ENCODE measurements at places on chromosomes 2 and 18.

- no peak for DNase-seq
Observed at GRCh38 chr18:44632469-44633145, 48.1 kb upstream of the SETBP1 start.

DNA sequence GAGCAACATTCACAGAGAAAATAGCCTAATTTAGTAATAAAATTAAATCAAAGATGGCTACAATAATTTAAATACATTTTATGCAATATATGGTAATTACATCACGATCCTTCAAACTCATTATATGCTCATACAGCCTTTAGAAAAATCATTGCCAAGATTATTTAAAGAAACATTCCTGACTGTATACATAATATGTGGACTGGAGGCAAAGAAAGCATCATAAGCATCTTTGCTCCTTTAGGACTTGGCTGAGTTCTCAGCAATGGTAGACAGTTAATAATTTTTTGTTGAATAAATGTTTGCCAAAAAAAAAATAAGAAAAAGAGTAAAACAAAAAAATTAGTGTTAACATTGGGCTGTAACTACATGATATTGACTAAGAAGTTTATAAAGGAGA, 26.9 kb downstream of the NCKAP5 start:
- no peak for DNase-seq

DNA sequence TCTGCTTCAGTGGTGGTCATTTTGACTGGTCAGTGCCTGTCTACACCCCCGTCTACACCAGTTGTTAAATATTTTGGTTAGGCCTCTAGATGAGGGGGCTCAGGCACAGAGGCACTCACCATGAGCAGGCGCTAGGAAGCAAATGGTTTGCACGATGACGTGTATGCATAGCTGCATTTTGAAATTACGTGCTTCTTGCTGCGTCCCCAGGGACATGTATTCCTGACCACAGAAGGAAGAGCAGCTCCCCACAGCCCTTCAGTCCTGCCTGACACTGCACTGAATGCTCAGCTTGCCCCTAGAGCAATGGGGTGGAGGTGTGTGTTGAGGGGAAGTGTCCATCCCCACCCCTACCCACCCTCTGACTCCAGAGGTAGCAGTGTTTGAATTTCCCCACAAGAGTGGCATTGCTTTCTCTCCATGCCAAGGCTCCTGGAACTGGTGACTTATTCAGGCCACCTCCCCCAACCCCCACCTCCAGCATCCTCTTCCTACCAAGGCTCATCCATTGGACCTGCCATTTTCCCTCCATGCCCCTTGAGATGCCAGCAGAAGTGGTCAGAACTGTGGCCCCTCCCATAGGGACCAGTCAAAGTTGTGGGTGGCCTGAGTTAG, 11.4 kb upstream of the ZAP70 start:
- no peak for DNase-seq

- DNase-seq, result no peak
Observed at GRCh38 chr2:240628507-240628807, 3.2 kb downstream of the GPR35 start.

GRCh38 chr2:220991972-220992371, 580.1 kb downstream of the EPHA4 start:
- no peak for DNase-seq

GRCh38 chr18:12606592-12607315, 51.2 kb downstream of the SPIRE1 start:
- DNase-seq, result no peak

DNA sequence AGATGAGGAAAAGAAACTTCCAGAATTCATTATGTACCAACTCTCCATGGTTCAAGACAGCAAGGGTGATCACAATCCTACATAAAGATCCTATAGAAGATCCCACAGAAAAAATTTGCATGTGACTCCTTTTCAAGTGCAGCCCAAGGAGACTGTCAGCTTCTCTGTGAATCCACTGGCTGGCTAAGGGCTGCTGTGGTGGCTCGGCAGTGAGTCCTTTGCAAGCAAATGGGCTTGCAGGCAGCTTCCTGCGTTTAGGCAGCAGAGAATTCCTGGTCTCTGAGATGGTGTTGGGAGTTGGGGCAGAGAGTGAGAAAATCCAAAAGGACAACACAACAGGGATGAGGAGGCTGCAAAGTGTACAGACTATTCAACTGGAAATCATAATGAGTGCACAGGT, 43.4 kb downstream of the NABP1 start:
- no peak for DNase-seq

- DNase-seq, result no peak
Observed at GRCh38 chr2:25920786-25921415, 42.6 kb upstream of the ASXL2 start.

- DNase-seq, result no peak
Observed at GRCh38 chr2:183035954-183036669, 2.1 kb downstream of the NCKAP1 start.

DNA sequence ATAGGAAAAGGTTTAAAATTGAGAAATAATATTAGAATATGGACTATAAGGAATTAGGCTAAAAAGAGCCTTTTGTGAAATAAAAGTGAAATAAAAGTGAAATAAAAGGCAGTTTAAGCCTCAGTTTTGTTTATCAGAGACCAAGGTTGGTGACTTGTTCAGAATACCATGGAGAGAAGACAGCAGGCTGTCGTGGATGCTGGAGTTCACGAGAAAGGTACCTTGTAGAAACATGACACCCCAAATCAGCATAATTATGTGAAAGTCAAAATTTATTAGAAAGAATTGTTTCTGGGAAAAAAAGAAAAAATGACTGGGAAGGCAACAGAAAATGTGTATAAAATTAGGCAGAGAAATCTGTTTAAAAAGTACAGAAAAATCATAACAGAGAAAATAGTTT, 46.5 kb upstream of the SPAG16 start:
- no peak for DNase-seq

GRCh38 chr2:9212010-9212635, 5.5 kb downstream of the ASAP2 start:
- DNase-seq, result no peak

DNA sequence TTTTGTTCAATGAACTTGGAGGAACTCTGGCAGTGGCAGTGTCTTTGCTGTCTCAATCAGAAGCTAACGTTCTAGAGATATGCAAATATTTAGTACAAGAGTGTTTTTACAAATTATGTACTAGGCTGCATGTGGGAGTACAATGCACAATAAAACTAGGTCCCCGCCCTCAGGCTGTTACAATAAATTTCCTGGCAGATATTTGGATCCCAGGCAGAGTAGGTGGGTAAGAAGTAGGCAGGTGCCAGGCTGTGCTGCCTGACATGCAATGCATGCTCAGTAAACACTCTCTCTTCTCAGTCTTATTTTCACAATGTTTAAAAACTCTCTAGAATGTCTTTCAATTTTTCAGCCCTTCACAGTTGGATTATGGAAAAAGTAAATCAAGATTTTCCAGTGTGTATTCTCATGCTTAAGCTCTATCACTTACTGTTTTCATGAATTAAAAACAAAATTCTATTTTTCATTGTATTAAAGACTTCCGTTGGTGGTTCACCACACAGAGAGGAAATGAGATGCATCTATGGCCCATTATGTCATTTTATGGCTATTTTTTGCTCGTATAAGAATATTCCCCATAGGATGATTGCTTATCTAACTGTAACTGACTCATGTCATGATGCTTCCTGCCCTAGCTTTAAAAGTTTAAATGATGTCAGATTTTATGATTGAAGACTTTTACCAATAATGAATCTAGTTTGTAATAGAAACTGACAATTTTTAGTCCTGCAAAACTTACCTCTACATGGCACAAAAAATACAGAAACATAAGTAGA, 346.1 kb downstream of the RND3 start:
- no peak for DNase-seq

DNA sequence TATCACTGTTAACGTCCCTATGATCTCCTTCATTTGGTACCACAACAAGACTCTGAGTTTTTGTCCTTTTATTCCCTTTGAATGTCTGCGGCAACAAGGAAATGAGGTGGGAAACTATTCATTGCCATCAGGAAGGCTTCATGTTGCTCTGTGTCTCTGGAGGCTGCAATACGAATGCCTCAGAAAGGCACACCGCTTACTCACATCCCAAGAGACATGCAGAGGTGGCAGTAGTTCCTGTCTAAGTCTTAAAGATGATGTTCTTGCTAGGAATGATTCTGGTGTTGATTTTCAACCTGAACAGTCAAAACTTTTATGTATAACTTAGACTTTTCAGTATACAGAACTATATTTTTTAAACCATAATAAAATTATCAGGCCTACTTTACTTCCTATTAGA, 24.0 kb downstream of the CNTNAP5 start:
- no peak for DNase-seq

- no peak for DNase-seq
Observed at GRCh38 chr18:34873986-34874580, 164.0 kb downstream of the DTNA start.

DNA sequence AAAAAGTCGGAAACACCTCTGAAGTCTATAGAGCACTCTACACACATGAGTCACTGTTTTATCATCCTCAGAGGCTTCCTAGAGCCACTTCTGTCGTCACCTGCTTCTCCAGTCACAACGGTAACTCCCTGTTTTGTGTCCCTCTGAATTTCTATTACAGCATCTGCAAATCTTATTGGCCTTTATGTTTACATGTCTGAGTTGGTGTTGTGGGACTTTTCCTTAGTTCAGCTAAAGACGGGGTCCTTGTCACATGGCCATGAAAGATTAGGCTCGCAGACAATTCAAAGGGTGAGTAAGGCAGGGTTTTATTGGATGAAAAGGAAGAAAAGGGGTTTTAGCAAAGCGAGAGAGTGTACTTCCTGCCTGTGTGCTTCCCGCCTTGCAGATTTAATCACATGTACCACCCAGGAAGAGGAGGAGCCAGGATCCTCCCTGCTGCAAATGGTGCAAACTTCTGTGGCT, 185.6 kb downstream of the LPIN1 start:
- no peak for DNase-seq

GRCh38 chr2:59233920-59234319, 992.8 kb upstream of the FANCL start:
- DNase-seq, result peak; percentile 46

DNA sequence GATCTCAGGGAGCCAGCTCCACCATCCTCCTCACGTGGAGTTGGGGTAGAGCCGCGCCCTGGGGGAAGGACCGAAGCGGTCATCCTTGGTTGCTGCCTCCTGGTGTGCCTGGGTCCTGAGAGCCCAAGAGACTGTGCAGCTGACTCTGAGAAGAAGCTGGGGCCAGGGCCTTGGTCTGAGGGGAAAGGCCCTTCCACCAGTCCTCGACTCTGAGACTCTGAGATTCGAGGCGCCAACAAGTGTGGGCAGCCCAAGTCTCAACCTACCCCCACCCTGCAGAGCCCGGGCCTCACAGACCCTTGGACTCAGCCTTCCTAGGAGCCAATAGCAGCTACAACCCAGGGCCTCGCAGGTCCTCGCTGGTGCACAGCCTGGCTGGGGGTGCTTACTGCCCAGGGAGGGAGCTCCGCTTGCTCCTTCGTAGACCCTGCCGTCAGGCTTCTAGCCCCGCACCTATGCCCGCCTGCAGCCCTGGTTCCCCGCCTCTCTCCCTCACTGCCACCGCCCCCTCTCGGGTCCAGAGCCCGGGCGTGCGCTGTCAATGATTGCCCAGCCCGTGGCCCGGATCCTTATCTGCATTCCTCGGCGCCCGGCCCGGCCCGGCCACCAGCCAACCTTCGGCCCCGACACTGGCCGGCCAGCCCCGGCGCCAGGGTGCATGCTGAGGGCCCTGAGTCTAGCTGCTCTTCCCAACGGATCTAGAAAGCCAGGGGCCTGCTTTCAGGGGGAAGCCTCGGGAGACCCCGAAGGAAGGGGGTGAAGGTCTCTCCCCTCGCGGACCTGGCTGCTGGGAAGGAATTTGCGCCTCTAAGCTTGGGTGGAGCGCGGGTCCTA, 2.0 kb downstream of the IHH start:
- no peak for DNase-seq

DNA sequence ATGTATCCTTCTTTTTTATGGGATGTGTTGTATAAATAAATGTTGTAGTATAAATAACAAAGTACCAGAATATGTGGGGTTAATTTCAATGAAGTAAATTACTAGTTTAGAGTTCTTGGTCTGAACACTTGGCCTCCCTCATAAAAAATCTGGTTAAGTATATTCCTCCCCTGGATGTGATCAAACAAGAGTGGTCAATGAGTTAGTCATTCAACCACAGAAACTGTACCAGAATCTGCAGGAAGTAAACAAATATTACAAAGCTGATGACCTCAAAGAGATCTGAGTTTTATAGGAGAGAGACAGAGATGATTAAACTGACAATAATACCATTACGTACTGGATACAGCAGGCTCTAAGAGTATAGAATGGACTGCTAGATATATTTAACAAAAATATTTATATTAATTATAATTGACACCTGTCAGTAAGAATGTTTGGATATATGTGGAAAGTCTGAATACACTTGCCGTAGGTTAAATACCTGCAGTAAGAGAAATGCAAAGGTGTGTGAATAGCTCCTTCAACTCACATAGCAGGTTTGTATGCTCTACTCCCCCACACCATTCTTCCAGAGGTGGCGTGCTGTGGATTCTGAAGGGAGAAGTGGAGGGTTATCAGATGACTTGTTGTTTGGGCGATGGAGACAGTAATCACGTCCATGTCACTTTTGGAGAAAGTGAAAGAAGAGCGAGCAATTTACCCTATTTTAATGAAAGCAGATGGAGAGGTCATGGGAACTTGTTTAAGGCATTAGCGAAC, 108.3 kb upstream of the LRATD1 start:
- DNase-seq, result no peak

GRCh38 chr18:24878289-24878688, 417.9 kb downstream of the HRH4 start:
- DNase-seq, result no peak

DNA sequence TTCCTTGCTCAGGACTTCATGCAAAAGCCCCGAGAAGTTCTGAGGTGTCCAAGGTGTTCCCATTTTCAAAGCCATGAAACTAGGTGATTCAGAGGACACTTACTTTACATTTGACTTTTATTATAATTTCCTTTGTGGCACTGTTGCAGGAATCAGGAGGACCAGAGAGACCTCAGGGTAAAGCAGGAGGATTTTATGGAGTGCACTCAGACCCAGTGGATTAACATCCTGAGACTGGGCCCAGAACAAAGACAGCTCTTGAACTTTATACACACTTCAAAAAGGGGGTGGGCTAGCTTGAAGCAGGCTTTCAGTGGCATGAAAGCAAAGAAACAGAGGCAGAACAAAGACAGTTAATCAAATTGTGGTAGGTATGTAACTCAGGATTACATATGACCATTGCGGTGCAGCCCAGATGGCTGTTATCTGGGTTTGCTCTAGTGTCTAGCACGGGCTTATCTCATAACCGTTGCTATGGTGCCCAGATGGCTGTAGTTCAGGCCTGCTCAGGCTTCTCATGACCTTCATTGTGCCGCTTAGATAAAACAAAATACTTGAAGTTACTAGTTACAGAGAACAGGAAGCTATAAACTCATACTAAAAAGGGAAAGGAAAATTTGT, 39.4 kb downstream of the TMEM182 start:
- no peak for DNase-seq

GRCh38 chr2:98586551-98587140, 21.7 kb downstream of the COA5 start:
- no peak for DNase-seq

DNA sequence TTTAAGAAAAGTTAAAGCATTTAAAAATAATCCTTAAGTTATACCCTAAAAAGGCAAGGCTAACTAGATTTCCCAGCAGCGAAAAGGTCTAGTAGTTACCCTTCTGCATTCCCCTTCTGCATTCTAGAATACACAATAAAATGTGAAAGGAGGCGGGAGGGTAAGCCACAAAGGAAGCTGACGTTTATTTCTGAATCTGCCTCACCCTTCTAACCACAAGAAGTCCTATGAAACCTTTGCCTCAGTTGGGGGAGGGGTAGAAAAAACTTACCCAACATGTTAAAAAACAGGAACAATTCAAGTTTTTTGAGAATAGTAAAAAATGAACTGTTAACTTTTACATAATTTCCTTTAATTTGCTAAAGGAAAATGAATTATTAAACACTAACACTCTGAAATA, 11.3 kb downstream of the STK17B start:
- DNase-seq, result no peak
